Prostate gland (tissue), 2 donors: ENCODE measurements at places on chromosomes 11 and 22.
A peak's percentile ranks its signal among the peaks of the same experiment; 100 is the strongest.

GRCh38 chr11:110026858-110027626 lies 66.2 kb upstream of the ZC3H12C start:
- DNase-seq, result no peak

DNA sequence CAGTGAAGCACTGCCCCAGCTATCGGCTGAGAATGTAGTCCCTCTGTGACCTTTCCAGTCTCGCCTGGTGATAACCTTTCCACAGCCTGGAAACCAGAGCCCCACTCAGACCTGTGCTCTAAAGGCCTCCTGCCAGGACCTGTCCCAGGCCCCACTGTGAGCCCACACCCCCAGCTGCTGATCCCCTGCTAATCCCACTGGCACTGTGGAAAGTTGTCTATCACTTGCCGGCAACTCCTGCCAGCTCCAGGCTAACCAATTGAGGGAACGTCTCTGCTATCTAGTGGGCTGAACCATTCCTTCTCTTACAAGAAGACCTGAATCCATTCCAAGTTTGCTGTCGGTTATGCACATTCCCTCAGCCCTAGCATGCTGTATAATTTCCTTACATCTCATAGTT lies 328.2 kb downstream of the FAM181B start:
- no peak for DNase-seq

GRCh38 chr11:109958131-109958820 lies 134.9 kb upstream of the ZC3H12C start:
- no peak for DNase-seq

- peak; percentile 67 for DNase-seq
Measured at GRCh38 chr11:14500181-14500651, 605 bp upstream of the COPB1 start.

- no peak for DNase-seq
Measured at GRCh38 chr11:127620671-127621070, 620.1 kb upstream of the KIRREL3 start.

DNA sequence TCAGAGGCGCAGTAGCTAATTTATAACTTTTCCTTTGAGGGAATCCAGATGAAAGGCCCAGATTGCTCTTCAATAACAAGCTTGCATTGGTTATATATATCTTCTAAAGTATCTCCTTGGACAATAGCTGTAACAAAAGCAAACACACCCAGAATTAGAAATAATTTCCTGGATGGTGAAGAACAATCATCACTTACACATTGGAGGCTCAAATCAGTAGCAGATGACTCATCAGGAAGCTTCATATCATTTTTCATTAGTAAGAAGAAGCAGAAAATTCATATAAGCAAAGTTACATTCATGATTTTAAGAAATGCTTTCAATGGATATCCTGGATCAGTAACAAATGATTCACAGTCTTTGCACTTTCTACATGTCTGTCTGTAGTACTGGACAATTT lies 173.6 kb upstream of the CCDC90B start:
- DNase-seq, result no peak

DNA sequence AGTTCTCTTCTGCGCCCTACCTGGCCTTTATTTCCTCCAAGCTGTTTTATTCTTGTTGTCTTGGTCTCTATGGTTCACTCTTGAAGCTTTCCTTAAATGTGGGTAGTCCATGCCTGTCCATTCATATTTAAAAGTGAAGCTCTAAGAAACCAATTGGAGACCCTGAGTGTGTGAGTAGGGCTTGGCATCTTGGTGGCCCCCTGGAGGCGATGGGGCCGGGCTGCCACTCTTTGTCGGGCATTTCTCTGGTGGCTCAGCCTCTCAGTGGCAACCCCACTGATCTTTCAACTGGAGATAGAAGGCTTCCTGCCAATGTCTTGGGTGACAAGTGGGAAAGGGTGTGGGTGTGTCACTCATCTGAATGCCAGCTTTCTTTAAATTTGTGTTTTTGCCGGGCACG lies 9.1 kb downstream of the TRPT1 start:
- no peak for DNase-seq

- DNase-seq, result no peak
Measured at GRCh38 chr11:762421-763072, 14.7 kb downstream of the GATD1 start.

DNA sequence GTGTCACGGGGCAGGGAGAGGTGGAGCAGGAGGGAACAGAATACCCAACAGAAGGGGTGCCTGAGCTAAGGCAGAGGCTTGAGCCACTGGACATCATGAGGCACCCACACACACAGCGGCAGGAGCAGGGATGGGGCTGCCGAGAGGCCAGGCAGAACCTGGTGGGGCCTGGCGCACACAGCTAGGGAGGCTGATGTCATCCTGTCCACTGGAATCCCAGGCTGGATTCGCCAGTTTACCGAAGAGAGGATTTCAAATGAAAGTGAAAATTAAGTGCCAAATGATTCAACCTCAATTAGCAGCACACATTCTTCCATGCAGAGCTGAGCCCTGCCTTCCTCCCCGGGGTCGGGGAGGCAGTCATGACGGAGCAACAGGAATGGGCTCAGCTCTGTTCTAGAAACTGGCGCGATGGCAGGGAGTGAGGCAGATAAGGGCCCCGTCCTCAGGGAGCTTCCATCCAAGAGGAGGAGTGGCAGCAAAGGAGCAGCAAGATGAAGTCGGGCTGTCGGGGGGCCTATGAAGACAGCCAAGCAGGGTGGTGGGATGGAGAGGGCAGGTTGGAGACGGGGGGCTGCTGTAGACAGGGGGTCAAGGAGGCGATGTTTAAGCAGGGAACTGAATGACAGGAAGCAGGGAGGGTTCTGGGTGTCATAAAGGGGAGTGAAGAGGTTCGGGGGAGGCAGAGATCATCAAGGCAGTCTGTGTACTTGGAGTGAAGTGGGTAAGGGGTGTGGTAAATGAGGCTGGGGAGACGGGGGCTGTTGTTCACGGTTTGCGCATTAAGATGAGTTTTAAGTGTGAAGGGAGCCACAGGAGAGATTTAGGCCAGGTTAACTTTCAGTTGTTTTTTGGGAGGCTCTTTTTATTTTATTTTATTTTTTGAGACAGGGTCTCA lies 6.4 kb downstream of the RAC2 start:
- DNase-seq, result no peak

DNA sequence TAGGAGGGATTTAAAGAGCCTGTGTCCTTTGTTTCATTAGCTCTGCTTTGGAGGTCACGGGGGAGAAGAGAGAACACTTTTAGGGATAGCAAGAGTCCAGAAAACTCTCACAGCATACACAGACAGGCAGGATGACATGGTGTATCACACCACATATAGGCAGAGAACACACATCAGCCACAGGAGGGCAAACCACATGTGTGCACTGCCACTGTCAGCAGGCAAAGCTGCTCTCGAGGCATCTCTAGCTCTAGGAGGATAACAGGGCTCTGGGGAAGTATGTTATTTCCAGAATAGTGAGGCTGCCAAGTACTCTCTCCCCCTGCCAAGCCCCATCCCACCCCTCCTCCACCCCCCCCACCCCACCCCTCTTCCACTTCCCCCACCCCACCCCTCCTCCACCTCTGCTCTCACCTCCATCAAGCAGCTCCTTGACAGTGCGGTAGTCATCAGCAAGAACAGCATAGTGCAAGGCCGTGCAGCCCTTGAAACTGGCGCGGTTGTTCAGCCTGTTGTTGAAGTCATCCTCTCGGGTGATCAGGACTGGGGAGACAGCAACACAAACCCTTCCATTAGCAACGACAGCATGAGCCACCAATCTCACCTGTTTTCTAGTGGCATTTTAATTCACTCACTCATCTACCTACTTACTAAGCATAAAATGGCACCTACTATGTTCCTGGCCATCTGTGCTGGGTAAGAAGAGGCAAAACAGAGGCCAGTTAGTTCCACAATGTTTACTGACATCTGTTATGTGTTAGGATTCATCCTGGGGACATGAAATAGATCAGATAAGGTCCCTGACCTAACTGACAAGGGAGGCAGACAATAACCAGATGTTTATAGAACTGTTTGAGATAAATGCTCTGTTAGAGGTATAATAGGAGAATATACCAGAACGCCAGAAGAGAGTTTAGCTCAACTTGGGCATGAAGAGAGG lies 75.6 kb downstream of the CLPB start:
- DNase-seq, result no peak

- DNase-seq, result no peak
Measured at GRCh38 chr11:110173811-110174644, 80.8 kb downstream of the ZC3H12C start.

DNA sequence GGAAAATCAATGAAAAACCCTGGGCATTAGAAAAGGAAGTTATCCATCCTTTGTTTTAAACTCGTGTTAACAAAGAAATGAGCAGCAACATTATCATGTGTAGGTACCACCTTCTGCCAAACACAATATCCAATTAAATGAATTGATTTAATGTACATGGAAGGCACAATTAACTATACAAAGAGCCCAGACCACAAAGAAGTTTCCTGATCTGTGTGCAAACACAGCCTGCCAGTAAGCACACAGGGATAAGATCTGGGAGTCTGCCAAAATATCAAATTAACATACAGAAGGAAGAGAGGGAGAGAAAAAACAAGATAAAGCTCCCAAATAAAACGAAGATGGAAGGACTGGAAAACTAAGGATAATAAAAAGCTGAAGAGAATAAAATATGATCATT lies 54.1 kb upstream of the SLC25A1 start:
- no peak for DNase-seq

DNA sequence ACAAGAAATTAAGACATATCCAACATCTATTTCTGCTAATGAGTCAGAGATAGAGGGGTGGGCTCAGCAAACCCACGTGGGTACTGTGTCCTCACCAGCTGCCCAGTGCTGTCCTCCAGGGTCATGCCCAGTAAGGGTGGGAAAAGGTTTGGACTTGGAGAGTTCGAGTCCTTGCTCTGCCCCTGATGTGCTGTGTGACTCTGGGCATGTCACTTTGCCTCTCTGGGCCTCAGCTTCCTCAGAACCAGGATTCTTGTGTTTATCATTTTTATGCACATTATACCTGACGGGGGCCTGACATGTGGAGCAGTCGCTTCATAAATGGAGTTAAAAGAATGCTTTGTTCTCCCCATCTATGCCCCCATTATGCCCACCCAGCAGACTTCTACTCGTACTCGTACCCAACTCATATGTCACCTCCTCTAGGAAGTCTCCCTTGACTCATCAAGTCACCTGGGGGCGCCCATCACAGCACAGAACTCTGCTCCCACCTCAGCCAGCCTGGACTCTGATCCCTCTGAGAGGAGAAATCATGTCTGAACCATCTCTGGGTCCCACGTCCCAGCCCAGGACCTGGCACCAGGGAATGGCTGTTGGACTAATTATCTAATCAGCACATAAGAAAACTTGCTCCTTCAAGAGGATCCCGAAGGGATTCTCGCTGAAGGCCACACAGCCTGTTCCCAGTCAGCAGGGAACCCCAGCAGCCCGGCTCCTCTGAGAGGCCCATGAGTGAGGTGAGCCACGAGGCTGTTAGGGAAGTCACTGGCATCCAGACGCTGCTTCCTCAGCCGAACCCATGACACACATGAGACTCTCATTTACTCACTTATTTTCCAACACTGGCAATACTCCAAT lies 38.7 kb upstream of the TSKU start:
- DNase-seq, result no peak

DNA sequence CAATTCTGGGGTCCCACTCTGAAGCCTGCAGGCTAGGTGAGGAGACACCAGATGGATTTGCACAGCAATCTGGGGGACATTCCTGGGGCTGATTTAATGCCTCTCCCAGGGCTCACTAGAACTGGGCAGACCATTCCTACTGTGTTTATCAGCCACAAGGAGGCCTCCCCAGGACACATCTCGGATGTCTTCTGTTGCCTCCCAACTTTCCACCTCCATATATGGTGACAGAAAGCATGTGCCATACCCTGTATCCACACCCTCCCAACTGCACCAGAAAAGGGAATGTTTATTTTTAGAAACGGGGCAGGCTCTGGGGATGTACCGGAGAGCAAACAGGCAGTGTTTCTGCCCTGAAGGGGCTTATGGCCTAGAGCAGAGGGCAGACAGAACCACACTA lies 181.8 kb downstream of the CSNK2A3 start:
- no peak for DNase-seq

- no peak for DNase-seq
Measured at GRCh38 chr11:113392236-113392921, 4.8 kb downstream of the ANKK1 start.

GRCh38 chr11:27358296-27358695 lies 4.7 kb downstream of the CCDC34 start:
- no peak for DNase-seq

- DNase-seq, result no peak
Measured at GRCh38 chr11:57116654-57117053, 65.1 kb upstream of the LRRC55 start.

- DNase-seq, result peak; percentile 52
Measured at GRCh38 chr22:41512421-41513194, 31.7 kb downstream of the POLR3H start.

GRCh38 chr22:31646186-31647019 lies 15.6 kb downstream of the PISD start:
- DNase-seq, result no peak

GRCh38 chr11:1035577-1036283 lies 788 bp downstream of the MUC6 start:
- DNase-seq, result no peak

GRCh38 chr22:36081023-36081431 lies 52.4 kb upstream of the RBFOX2 start:
- no peak for DNase-seq

- no peak for DNase-seq
Measured at GRCh38 chr11:7551571-7551970, 37.8 kb downstream of the PPFIBP2 start.

DNA sequence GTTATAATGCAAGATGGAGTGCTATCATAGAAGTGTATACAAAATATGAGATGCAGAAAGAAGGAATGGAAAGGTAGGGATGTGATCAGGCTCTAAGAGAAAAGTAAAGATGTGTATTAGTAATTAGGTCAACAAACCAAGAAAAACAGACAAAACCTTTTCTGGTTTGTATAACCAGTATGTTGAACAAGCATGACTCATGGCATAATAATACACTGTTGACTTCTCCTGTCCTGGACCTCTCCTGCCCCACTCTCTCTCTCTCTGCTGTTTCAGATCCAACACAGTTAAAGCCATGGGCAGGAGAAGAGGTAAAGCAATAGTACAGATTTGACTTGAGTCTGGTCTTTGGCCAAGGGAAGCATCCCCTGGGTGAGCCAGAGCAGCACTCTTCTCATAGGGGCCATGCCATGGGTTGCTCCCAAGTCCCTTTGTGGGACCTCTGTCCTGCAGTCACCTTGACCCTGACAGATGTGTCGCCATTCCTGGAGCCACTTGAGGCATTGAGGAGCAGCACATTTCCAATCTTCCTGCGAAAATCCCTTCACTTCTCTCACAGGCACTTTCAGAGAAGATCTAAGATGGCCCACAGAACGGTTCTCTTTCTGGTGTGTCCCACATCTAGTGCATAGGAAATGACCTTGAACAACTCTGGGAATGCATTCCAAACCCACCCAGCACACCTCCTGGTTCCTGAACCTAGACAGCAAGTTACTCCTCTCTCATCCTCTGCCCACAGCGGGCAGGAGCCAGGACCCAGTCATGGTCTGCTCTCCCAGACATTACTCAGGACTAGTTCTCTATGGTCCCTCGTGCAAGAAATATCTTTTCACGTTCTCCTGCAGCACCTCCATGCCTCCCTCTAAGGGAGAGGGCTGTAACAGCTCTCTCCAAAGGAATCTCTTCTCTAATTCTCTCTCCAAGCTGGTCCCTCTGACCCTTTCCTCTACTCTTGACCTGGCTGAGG lies 58.2 kb upstream of the PRSS23 start:
- DNase-seq, result no peak
